HL-60 (cell line): ENCODE measurements at places on chromosomes 4 and X.
A peak's percentile ranks its signal among the peaks of the same experiment; 100 is the strongest.

- no peak for DNase-seq
Observed at GRCh38 chrX:133045986-133046385, 50.9 kb downstream of the USP26 start.

DNA sequence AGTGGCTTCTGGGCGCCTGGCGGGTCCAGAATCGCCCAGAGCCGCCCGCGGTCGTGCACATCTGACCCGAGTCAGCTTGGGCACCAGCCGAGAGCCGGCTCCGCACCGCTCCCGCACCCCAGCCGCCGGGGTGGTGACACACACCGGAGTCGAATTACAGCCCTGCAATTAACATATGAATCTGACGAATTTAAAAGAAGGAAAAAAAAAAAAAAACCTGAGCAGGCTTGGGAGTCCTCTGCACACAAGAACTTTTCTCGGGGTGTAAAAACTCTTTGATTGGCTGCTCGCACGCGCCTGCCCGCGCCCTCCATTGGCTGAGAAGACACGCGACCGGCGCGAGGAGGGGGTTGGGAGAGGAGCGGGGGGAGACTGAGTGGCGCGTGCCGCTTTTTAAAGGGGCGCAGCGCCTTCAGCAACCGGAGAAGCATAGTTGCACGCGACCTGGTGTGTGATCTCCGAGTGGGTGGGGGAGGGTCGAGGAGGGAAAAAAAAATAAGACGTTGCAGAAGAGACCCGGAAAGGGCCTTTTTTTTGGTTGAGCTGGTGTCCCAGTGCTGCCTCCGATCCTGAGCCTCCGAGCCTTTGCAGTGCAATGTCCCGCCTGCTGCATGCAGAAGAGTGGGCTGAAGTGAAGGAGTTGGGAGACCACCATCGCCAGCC, at the start of gene ATOH1:
ATOH1 (plus strand) TSS at position 422 of the 663 bp plus-strand sequence; CDS start at position 596, 174 bp downstream.
- peak; percentile 13 for DNase-seq

- no peak for DNase-seq
Observed at GRCh38 chr4:113872426-113873260, 106.8 kb downstream of the ARSJ start.

GRCh38 chr4:30720021-30720660, at the start of gene PCDH7:
TSS of gene PCDH7 (plus strand) at chr4:30720369. CDS start at chr4:30721423, 1,054 bp downstream.
- DNase-seq, result no peak

DNA sequence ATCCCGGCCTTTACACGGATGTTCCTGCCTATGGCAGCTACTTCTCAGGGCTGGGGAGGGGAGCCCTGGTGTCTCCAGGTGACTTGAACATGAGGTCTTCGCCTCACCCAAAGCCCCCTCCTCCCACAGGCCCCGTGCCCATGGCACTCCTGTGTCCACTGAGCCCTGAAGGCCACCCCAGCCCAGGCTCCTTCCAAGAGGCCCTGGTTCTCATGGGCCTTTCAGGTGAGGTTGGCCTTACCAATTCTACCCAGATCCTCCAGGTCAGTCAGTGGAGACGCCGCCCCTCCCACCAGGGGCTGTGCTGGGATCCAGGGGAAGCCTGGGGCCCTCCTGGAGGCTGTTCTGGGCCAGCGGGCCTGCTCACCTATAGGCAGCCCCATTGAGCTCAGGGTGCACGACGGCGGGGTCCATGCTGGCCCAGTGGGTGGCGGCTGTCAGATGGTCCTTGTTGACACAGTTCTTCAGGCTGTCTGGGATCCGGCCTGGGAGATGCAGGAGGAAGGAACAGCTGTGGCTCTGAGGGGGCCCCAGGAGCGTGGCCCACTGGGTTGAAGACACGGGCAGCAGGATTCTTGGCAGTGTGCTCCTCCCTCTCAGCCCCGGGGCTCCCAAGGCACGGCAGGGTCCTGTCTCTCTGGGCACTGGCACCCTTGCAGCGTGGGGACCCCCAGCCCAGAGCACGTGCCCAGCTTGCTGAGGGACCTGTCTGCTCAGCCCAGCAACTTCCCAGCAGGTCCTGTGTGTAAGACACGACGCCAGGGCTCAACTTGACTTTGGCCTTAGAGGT, 36.2 kb downstream of the CTBP1 start:
- no peak for DNase-seq

DNA sequence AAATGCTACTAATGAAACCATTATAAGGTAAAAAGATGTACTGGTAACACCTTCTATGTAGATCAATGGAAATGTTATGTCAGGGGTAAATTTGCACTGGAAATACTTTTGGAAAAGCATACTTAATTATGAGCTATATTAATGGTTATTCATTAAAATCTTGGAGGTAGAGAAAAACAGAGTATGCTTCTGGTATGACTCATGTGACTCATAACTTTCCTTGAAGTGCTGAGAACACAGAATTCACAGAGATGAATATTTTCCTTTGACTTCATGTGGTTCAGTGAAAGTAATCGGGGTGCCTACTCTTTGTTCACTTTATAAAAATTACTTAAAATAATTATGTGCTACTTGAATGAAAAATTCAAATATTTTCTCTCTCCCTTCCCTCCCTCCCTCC, 254.2 kb downstream of the KCTD8 start:
- DNase-seq, result no peak

- DNase-seq, result no peak
Observed at GRCh38 chrX:153627675-153628111, 19.3 kb upstream of the DUSP9 start.

GRCh38 chr4:187887906-187888305, 107.7 kb upstream of the ZFP42 start:
- no peak for DNase-seq

DNA sequence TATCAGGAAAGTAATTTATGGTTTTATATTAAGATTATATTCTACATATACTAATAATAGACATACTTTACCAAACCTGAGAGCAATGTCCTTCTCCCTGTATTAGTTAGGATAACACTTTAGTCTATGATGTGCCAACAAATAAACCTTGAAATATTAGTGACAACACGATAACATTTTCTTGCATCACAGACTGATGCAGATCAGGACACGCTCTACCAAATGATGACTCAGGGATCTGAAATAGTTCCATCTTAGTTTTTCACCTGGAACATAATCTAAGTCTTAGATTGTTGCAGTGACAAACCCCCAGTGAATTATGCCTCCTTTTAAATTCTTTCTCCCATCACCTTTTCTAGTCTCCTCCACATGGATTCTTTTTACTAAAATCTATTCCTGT, 214.2 kb downstream of the CLCN4 start:
- no peak for DNase-seq

DNA sequence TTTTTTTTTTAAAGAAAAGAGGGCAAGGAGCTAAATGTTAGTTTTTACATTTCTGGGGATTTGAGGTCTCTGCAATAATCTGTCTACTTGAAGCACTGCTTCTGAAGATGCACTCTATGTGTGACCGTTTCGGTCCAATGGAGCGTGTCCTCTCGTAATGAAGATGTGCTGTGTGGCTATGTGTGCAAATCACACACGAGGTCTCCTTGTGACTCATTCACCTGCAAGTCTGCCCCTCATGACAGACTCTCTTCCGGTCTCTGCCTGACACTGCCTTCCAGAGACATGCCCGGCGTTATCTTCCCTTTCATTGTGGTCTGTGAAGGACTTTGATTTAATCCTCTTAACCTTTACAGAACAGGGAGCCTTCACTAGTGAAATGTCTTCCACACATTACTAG, 84.3 kb downstream of the TRAM1L1 start:
- DNase-seq, result no peak

DNA sequence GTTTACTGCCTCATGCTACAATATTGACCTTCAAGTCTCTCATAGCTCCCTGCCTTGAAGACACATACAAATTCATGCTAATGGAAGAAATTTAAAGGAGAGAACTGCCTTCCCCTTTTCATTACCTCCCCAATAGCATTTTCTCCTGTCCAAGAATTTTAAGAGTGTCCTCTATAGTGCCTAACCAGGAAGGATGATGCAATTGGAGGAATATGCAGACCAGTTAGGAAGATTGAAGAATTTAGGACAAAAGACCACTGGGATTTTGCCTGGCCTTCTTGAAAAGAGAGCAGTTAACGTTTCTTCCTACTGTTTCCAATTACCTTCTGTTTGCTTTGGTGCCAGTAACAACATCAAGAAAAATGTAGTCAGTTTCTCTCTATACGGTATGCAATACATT, 443.9 kb downstream of the INPP4B start:
- DNase-seq, result no peak

GRCh38 chr4:6425336-6425735, 47.1 kb downstream of the PPP2R2C start:
- no peak for DNase-seq

- peak; percentile 29 for DNase-seq
Observed at GRCh38 chr4:180057891-180058671, 2185.1 kb upstream of the TENM3 start.

DNA sequence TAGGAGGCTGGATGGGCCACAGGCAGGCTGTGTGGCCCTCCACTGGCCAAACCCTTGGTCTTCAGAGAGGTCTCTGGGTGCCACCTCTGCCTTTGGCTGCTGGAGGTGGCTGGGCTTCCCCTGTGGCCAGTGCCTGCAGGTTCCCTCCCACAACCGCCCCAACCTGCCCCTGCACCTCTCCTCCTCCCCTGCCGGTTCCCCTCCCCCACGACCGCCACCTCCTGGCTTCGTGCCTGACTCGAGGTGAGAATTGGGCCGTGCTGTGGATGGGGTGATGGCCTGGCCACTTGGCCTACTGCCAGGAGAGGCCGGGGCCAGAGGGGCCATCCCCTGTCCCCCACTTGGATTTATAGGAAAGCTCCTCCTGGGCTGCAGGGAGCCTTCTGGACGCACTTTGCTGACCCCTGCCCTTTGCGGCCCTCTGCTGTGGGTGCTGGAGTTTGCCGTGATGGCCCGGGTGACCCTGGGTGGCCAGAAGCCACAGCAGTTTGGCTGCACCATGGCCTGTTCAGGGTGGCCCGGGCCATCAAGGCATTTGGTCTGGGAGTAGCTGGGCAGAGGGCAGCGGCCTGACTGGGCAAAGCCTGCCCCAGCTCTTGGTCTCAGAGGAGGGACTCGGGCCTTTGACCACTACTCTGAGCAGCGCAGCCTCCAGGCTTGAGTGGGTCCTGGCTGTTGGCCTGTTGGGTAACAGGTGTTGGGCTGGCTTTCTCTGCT, 3.8 kb downstream of the NAT8L start:
- DNase-seq, result no peak

- no peak for DNase-seq
Observed at GRCh38 chrX:30504309-30504708, 73.3 kb downstream of the TASL start.

DNA sequence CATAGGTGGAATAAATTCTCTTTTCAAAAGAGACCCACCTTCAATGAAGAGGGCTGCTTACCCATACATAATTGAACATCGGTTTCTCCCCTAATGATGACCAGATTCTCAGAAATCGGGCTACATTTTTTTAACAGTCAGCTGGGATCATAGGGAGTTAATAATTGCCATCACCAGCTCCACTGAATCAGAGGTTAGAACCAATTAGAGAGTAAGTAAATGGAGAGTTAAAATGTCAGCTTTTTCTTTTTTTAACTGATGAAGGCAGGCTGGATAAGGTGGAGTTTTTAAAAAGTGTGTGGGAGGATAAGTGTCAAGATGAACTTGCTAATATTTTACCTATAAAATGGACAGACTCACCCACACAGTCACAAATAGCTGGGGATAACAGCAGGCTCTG, 584.5 kb upstream of the NR3C2 start:
- DNase-seq, result no peak

DNA sequence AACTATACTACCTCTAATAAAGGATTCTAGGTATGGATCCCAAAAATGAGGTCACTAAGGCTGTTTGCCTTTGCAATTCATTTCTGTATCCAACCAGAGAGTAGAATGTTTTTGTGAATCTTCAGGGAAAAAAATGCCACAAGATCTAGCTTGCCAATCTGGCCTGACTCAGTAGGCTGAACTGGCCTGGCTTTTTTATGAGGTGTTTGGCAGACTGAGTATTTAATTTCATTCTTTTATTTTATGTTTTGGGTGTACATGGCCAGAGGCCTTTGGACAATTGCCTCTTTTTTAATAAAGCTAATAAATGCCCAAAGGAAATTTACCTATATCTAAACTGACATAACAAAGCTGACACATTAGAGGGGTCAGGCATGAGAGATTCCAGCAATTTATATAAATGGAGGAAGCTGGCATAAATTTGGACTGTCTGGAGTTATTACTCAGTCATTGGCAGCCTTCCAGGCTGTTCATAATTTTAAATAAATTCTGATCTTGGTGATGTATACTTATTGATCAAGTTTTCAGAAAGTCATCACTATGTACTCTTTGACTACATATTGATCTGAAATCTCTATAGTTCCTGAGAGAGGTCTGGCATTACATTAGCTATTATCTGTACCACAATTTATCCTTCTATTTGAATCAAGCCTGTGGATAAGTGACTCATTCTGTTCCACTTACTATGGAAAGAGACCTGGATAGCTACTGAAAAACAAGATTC, 376.4 kb upstream of the NOCT start:
- DNase-seq, result no peak

DNA sequence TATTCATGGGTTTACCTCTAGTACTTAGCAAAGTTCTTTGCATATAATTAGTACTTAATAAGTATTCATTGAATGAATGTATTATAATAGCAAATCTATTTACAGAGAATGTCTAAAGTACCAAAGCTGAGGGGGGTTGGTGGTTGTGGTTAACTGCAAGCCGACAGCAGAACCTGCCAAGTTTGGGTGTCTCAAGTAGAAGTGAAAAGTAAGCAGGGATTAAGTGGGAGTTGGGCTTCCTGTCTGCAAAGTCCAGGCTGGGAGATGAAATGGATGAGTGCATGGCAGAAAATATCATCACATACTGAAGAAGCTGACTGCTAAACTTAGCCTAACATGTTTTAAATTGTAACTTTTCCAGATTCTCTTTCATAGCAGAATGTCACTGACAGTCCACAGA, 169.6 kb downstream of the CAMK2D start:
- DNase-seq, result no peak

GRCh38 chrX:6374556-6374955, 145.9 kb upstream of the NLGN4X start:
- DNase-seq, result no peak

- no peak for DNase-seq
Observed at GRCh38 chrX:109475174-109475891, 6.6 kb downstream of the GUCY2F start.

DNA sequence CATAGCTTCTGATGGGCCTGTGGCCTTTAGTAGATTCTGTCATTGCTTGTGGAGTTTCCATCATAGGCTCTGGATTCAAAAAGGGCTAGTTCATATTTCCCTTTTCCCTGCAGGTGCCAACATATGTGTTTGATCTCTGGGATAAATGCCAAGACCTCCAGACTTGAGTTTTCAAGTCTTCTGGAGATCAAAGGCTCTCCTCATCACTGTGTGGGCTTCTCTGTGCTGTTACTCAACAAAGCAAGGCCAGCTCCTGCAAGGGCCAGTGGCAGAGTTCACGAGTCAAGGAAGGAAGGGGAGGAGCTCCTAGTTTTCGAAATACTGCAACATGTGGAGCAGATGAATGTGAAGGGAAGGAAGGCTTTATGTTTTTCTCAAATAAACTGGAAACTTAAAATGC, 62.7 kb upstream of the SCML1 start:
- no peak for DNase-seq

DNA sequence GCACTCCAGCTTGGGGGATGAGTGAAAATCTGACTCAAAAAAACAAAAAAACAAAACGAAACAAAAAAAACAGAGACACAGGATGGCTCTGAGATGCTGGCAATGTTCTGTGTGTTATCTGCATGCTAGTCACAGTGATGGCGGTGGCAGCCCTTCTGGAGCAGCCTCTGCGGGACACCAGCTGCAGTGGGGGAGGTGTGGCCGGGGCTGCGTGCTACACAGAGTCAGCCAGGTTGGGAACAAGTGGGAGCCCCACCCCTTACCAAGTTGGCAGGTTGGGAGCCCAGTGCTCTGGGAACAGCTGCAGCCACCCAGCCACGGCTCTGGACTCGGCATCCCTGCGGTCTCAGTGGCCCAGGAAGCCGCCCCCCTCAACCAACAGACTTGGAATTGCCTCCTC, 206.5 kb upstream of the ZFP42 start:
- no peak for DNase-seq
